ENCODE measurements at places on chromosomes 13 and 19.
A peak's percentile ranks its signal among the peaks of the same experiment; 100 is the strongest.

- DNase-seq = no peak
These were observed 16.1 kb downstream of the ZNF816 start for GRCh38 chr19:52946322-52947310.

DNA sequence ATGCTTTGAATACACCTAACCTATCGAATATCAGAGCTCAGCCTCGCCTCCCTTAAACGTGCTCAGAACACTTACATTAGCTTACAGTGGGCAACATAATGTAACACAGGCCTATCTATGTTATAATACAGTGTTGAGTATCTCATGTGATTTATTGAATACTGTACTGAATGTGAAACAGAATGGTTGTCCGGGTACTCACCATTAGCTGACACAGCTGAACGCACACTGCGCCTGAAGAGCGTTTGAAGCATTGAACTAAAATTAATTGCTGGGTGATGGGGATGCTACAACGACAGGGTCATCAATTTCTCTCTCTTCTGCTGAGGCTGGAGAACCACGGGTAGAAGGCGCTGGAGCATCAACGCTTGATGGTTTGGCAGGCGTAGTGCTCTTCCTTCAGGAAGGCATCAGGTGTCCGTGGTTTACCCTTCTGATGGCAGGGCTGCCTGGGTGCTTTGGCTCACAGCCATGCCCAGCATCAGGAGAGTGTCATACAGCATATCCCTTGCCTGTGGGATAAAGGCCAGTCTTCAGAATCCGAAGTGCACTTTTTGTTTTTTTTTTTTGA, 46.9 kb upstream of the UBE2L5 start:
- DNase-seq = no peak

DNA sequence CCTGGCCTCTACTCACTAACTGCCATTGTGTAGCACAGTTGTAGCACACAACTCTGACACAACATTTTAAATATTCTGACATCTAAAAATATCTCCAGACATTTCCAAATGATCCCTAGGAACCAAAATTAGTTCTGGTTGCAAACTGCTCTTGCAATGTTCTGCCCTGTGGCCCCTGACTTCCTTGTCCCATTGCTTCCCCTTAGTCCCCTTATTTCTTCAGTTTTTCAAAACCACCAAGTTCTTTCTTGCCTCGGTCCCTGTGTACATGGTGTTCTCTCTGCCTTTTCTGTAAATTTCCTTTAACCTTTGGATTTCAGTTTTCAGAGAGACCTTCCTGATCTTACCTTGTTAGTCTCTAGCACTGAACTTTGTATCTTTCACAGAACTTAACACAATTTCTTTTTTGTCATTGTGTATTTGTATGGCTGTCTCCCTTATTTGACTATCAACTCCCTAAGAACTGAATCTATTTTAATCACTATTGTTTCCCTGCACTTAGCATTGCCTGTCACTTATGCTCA, 87.6 kb upstream of the MLNR start:
- no peak for DNase-seq

- DNase-seq = no peak
These were observed 1.8 kb downstream of the RABAC1 start for GRCh38 chr19:41957161-41957837.

- DNase-seq = no peak
These were observed 937.9 kb downstream of the EFNB2 start for GRCh38 chr13:105597573-105597972.

- peak; percentile 51 for DNase-seq
These were observed at the start of gene GAS6 for GRCh38 chr13:113863524-113864272. Gene GAS6, minus strand, starts transcription at chr13:113864076. Its CDS starts 156 bp downstream, at chr13:113863920.

- DNase-seq = no peak
These were observed 1.0 kb upstream of the NCCRP1 start for GRCh38 chr19:39195755-39196154.

GRCh38 chr19:47561440-47562057, 11.4 kb downstream of the ZNF541 start:
- DNase-seq = no peak

- no peak for DNase-seq
These were observed 9.1 kb upstream of the OLFM2 start for GRCh38 chr19:9945319-9945966.
